ENCODE measurements at places on chromosomes 4 and X. TPM values are rescaled to one million over a fixed set of nuclear protein-coding genes. Genes with fewer than 3 reads are reported as not detected.

DNA sequence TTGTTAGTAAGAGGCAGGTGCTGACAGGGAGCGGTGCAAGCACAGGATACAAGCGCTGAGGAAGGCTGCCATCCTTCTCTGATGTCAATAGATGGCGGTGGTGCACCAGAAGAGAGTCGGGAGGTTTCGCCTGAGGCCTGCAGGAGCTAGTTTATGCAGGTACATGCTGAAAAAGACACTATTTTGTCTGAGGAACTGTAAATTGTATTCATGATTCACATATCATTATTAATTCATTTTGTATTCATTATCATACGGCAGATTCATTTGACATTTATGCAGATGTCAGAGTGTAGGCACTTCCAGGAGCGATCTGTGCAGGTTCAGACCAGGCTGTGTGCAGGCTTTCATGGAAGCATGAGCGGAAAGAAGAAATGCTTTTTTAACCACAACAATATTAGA, 824.0 kb downstream of the STIM2 start:
- DNase-seq = peak; percentile 51

DNA sequence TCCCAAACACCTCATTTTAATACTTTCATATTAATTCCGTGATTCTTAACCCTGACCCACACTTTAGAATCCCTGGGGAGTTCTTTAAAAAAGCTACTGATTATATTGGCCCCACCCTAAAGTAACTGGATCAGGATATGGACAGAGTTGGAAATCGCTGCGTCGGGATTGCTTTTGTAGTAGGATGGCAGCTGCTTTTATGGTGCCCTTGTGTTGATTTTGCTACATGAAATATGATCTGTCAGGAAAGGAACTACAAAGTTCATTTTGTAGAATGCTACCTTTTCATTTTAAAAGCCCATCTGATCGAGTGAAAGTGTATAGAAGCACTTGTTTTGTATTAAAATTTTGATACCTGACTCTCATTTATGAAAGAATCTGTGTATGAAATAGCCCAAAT, 43.6 kb downstream of the TMEM131L start:
- no peak for DNase-seq

DNA sequence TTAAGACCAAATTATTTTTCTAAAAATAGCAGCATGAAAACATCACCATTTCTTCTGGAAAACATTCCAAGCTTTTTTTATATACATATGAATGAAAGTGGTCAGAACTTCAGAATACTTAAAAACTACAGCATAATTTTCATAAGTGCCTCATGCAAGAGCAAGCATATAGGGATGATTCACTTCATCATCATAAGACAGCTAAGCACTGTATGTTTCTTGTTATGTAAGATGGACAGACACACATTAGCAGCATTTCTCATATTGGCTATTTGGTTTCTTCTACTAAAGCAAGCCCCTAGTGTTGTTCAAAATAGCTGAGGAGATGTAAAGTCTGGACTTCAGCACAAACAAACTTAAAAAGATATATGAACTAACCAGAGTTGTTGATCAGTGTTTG, 213.1 kb upstream of the NOCT start:
- no peak for DNase-seq

Gene FRMPD3
- total RNA-seq = 0.03 TPM

Gene NPNT
- 0.29 TPM for total RNA-seq

DNA sequence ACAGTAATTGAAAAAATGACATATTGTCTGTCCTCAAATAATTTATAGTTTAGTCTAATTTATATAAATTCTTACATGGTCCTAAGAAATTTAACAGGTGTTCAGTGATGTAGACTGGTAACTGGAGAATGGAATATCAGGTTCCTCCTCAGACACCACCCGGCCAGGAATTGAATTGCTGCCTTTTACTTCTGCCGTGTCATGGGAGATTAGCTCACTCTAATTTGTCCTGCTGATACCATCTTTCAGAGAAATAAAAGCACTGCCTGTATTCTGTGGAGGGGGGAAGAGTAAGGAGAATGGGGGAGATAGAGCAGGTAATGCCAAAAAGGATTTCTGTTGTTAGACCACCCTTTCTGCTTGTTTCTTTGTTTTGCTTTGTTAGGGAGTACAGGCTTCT, 125.2 kb upstream of the KLHL4 start:
- DNase-seq = no peak

GRCh38 chr4:166432842-166433241, 559.8 kb downstream of the TLL1 start:
- DNase-seq = no peak

GRCh38 chrX:11304829-11305228, 11.6 kb downstream of the AMELX start:
- no peak for DNase-seq

- no peak for DNase-seq
Observed at GRCh38 chr4:79682801-79683530, 274.9 kb upstream of the GK2 start.

DNA sequence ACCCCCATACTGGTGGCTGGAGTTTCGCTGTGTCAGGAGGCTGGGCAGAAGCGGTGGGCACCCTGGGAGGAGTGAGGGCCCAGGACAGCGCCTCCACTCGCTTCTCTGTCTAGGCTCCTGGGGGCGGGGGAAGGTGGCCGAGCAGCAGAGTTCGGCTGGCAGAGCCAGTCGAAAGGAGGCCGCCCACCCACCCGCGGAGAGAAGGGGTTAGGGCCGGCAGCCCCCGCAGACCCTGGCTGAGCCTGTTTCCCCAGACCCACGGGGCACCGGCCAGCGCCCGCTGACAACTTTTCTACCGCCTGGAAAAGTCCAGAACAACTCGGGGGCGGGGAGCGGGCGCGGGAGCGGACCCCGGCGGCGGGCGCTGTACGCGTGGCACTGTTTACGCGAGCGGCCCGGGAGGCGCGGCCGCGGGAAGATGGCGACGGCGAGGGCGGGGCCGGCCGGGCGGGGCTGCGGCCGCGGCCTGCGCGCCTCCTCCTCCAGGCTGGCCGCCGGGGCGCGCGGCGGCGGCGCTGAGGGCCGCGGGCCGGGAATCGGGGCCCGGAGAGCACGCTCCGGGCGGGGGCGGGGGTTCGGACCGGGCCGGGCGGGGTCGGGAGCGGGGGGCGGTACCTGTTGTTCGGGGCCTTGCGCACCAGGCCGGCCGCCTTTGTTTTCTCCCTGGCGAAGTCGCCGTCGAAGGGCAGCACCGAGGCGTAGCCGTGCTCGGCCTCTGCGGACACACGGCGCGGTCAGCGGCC, 628 bp downstream of the MXD4 start:
- no peak for DNase-seq

DNA sequence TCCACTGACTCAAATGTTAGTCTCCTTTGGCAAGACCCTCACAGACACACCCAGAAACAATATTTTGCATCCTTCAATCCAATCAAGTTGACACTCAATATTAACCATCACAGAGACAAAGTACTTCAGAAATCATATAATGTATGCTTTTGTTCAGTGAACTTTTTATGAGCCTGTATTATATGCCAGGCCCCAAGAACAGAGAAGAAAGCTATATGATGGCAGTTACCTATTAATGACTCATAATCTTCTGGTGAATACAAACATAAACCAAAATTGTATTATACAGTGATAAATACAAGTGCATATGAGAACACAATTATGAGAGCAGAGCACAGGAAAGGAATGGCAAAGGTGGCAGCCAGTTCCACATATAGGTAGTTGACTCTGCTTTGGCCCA, 852.0 kb upstream of the EPHA5 start:
- no peak for DNase-seq

Gene SPATA18
- not detected for total RNA-seq

- no peak for DNase-seq
Observed at GRCh38 chr4:69536980-69537379, 41.3 kb upstream of the UGT2B4 start.

DNA sequence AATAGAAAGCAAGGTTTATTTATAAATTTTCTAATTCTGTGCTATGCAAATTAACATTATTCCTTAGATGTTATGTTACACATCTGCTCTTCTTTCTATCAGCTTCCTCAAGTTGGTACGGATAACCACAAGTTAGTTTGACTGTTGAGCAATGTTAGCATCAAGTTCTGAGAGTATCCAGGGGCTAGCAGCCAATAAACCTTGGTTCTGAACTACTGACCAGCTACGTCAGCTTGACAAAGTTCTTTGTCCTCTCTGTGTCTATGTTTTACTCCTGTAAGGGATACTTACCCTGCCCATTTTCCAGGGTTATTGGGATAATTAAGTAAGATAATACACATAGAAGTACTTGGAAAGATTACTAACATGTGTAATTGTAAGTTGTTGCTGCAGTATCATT, 8.1 kb upstream of the TEX13A start:
- DNase-seq = no peak

Gene ADGRL3
- total RNA-seq = 1.0 TPM

Gene SMARCA1
- 26.3 TPM for total RNA-seq

GRCh38 chr4:143858456-143858855, 46.9 kb downstream of the GYPE start:
- DNase-seq = peak; percentile 14

DNA sequence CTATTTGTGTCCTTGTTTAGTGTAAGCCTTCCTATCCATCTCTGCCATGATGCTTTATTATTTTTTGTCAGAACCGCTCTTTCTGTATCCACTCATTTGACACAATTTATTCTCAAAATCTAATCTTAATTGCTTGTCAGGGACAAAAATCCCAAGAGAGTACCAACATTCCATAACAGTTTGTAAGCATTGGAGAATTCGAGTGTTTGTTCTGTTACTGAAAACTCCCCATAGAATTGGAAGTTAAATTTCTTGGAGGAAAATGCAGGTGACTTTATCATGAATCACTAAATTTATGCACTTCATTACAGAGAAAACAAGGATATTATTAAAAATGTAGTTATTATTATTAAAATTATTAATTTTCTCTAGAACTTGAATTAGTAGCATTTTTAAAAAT, 1986.1 kb downstream of the ARAP2 start:
- peak; percentile 20 for DNase-seq

GRCh38 chr4:8163026-8163425, 4.4 kb upstream of the ABLIM2 start:
- no peak for DNase-seq

Gene SH3RF1
- 11.0 TPM for total RNA-seq

- DNase-seq = no peak
Observed at GRCh38 chr4:158865520-158866177, 96.8 kb downstream of the FNIP2 start.

- peak; percentile 26 for DNase-seq
Observed at GRCh38 chr4:147924604-147925412, 192.9 kb downstream of the ARHGAP10 start.

Gene RAB40A
- not detected for total RNA-seq

DNA sequence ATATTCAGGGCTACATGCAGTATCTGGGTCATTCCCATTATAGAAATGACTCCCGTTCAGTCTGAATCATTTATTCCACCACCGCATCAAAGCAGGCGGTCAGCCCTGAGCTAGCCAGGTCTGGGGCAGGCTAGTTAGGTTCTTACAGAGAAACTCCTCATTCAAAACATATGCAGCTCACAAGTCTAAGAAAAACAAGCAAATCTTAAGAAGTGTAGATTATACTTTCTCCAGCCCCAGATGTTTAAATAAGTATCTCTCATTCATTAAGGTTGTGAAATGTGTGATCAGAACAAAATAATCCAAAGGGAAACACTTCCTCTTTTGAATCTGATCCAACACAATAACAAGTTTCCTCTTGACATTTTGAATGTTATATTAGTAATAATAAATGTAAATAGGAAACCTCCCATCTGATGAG, 441.9 kb downstream of the INPP4B start:
- DNase-seq = peak; percentile 60

GRCh38 chrX:119682019-119682989, 10.7 kb downstream of the SEPTIN6 start:
- DNase-seq = no peak

DNA sequence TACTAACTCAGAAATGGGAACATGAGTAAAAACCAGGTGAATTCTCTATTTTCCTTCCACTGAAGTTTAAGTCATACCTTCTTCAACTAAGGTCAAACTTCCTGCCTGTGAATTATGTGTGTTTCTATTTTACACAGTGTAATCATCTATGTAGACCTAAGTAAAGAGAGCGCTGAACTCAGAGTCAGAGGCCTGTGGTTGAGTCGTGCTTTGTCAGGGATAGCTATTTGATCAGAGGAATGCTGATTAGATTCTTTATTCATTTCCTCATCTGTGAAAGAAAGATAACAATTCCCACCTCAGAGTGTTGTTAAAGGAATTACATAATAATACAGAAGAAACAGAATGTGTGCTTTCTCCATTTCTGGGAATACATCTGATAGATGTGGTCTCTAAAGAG, 654.1 kb downstream of the STIM2 start:
- no peak for DNase-seq

Gene PHEX
- total RNA-seq = 0.36 TPM

- no peak for DNase-seq
Observed at GRCh38 chr4:88981556-88981955, 75.4 kb downstream of the FAM13A start.

GRCh38 chrX:74249963-74250362, 54.0 kb upstream of the ZCCHC13 start:
- no peak for DNase-seq

DNA sequence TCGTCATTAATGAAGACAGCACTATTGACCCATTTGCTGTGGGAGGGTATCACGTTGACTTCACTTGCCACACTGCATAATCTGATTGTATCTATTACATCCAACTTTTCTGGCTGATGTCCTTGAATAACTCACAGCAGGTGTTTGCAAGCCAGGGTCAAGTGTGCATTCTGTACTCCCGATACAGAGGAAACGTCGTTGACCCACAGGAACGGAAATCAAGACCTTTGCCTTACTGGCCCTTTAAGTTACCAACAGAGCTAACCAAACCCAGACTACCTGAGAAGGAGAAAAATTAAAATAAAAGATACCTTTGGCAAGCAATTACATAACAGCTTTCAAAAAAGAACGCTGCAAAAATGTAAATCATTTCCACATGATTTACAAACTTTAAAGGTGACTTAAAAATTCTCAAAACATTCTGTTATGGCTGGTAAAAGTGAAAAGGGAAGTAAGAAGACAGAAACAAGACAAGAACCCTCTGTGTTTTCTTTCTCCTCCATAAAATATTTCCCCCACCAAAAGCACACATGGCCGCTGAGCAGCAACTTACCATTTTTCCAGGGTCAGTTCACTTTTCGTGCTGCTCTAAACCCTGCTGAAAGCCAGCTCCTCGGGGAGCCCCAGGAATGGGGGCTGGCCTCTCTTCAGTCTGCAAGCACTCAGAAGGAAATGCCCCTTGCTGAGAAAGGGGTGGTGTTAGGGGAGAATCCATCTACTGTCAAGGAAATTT, 6.5 kb upstream of the SHISA3 start:
- DNase-seq = no peak

DNA sequence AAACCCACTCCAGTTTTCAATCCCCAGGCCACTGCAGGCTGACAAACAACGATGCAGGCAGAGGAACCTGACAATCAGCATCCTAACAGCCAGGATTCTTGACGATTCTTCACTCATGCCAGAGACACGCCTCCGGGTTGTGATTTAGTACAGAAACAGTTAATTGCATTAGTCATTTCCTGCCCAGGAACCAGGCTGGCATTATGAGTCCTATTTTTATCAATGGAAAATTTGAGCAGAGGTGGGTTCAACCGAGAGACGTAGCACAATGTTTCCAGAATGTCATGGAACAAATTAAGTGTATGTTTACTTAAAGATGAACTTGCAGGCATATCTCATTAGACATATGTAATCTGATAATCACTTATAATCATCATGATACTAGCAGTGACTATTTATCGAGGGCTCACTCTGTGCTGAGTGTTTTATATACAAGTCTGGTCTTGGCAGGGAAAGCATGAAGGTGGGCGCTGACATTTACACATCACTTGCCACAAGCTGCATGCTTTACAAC, 159.7 kb downstream of the NSUN7 start:
- peak; percentile 91 for DNase-seq

GRCh38 chr4:118296729-118297128, 56.1 kb downstream of the PRSS12 start:
- DNase-seq = no peak

GRCh38 chrX:25017667-25018247, 2.0 kb upstream of the ARX start:
- no peak for DNase-seq
